ENCODE measurements at places on chromosomes 1 and 21. TPM values are rescaled to one million over a fixed set of nuclear protein-coding genes. Genes with fewer than 3 reads are reported as not detected.
A peak's percentile ranks its signal among the peaks of the same experiment; 100 is the strongest.

- DNase-seq, result no peak
Observed at GRCh38 chr1:88751714-88752113, 67.6 kb downstream of the PKN2 start.

- DNase-seq, result no peak
Observed at GRCh38 chr1:50278961-50279360, 144.3 kb downstream of the DMRTA2 start.

DNA sequence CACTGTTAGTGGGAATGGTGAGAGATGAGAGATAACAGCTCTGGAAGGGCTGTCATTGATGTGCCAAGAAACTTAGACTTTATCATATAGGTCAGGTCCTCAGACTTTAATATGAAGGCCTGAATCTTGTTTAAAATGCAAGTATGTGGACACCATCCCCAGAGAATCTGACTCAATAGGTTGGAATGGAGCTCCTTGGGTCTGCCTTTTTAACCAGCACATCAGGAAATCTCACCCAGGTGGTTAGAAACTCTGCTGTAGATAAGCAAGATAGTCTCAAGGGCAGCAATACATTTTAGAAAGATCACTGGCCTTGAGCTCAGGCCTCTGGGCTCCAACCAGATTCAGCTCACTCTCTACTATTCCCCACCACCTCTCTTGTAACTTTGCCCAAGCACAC is 180.4 kb downstream of the SLC44A5 start:
- DNase-seq, result no peak

GRCh38 chr1:86155051-86155806 is 1.3 kb downstream of the COL24A1 start:
- no peak for DNase-seq

DNA sequence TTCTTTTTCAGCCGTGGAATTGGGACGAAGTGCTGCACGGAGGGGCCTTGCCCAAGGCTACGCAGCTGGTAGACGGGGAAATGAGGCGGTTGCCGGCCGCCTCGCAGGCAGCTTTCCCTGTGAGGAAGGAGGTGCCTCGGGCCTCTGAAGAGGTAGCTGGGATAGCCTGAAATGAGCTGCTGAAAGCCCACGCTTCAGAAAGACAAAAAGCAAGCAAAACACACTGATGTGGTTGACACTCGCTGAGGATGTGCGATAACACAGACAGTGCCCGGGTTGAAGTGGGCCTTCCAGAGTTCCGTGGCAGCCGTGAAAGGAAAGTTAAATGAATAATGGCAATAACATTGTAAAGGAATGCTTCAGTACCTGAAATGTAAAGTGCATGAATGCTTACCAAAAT is 47.2 kb downstream of the S1PR1 start:
- no peak for DNase-seq

DNA sequence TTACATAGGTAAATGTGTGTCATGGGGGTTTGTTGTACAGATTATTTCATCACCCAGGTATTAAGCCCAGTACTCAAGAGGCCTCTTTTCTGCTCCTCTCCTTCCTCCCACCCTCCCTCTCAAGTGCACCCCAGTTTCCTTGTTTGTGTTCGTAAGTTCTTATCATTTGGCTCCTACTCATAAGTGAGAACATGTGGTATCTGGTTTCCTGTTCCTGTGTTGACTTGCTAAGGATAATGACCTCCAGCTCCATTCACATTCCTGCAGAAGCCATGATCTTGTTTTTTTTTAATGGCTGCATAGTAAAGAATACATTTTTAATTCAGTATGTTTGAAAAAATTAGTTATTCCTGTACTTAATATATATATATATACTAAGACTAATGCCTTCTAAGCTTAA is 107.7 kb downstream of the CLDN17 start:
- DNase-seq, result no peak

DNA sequence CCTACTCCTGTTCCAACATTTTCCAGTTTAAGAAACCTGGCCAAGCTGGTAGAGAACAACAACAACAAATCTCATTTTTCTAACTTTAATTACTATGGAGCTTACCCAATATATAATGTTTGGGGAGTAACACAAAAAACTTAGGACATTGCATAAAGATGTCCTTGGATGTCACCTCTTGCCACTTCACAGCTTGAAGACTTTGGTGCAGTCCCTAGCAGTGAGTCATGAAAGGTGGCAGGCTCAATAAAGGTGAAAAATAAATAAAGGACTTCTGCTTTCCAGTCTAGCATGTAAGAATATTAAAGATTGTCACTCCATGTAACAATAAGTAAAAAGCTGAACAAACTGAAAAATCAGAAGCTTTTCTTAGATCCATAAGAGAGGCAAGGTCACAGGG is 17.6 kb upstream of the SELP start:
- DNase-seq, result no peak

Gene LCE1D
- polyA plus RNA-seq, result not detected

GRCh38 chr1:56137521-56138505 is 441.6 kb downstream of the PLPP3 start:
- DNase-seq, result peak; percentile 13

DNA sequence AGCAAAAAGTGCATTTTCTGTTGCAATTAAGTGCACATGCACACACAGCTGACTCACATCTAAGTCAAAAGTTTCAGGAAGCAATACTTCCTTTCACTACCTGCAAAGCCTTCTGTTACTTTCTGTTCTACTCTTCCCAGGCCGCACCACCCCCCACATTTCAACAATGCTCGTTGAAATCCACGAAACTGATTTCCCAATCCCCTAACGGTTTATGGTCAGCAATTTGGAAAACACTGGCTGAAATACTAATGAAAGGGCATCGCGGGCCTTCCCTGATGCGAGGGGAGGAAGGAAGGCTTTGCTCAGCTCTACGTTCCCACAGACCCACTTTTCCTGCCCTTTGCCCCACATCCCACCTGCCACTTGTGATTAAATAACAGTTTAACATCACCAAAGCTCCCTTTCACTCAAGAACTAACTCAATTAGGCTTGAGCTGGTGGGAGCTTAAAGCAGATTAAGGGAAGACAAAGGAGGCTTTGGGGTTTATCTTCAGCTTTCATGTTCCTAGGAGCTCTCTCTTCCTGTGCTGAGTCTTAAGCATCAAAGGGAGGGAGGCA is 243.2 kb upstream of the RAB4A start:
- DNase-seq, result no peak

DNA sequence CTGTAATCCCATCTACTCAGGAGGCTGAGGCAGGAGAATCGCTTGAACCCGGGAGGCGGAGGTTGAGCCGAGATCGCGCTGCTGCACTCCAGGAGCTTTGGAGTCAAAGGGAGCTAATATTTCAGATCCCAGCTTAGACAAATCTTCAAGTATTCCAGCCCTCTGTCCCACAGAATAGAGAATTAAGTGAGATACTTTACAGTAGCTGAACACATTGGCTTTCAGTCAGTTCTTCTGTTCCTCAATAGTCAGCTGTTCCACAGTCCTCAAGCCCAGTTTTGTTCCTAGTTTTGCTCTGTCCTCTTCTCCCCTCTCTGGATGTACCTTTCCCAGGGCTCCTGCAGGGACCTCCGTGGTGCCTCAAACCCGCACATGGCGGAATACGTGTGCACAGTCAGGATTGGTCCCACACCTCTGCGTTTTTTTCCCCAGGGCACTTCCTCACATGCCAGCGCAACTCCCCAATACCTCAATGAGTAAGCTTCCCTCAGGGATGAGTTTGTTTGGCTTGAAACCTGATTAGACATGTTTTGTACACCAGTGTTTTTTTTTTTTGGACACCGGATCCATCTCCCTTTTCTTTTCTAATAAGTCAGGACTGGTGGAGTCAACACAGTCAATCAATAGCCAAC is 1.2 kb downstream of the MFN2 start:
- no peak for DNase-seq

DNA sequence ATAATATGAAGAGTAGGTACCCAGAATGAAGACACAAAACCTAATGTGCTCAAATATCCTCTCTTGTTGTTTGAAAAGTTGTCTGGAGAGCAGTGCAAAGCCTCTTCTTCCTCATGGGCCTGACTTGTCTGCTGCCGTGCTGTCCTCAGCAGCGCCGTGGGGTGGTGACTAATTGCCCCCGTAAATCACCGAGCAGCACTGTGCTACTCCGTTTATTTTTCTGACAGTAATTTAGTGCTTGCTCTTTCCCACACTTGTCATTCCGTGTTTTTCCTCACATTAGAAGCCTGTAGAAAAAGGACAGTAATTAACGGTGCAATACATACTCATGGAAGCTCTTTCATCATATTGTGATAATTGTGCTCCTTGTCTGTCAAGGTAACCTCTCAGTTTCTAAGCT is 114.8 kb upstream of the BARHL2 start:
- no peak for DNase-seq

Gene MANEAL
- polyA plus RNA-seq, result 0.65 TPM

GRCh38 chr1:170536924-170537551 is 5.1 kb downstream of the GORAB start:
- DNase-seq, result no peak

Gene ZNF593OS
- polyA plus RNA-seq, result not detected

Gene CACNA1S
- not detected for polyA plus RNA-seq

DNA sequence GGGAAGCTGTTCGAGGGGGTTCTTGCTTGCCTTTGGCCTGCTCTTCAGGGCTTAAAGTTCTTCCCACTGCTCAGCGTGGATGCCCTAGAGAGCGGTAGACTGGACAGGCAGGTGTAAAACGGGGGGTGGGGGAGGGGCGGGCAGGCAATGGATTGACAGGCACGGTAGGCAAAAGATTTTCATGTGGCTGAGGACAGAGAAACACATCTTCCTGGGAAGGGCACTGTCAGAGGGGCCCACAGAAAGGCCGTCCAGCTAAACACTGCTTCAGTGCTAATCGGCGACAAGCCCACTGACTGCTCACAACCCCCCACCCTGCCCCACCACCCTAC is 412 bp downstream of the ABCA4 start:
- no peak for DNase-seq

Gene SYT2
- polyA plus RNA-seq, result 0.04 TPM

Gene BCAN
- not detected for polyA plus RNA-seq

Gene AZIN2
- 7.0 TPM for polyA plus RNA-seq

Gene KCNK1
- 0.66 TPM for polyA plus RNA-seq

- no peak for DNase-seq
Observed at GRCh38 chr1:198337886-198338285, 181.1 kb downstream of the NEK7 start.

GRCh38 chr1:37691497-37692077 is 729 bp upstream of the CDCA8 start:
- no peak for DNase-seq

DNA sequence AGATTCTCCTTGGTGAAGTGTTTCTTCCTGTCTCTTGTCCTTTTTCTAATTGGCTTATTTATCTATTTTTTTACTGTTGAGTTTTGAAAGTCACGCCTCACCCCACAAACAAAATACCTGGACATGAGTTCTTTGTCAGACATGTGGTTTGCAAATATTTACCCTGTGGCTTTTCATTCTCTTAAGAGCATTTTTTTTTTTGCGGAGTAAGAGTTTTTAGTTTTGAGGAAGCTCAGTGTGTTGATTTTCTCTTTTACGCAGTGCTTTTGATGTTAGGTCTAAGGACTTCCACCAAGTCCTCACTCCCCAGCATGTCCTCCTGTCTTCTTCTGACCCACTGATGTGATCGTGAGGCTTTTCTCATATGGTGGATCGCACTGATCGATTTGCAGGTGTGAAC is 7.6 kb downstream of the DFFB start:
- DNase-seq, result no peak

DNA sequence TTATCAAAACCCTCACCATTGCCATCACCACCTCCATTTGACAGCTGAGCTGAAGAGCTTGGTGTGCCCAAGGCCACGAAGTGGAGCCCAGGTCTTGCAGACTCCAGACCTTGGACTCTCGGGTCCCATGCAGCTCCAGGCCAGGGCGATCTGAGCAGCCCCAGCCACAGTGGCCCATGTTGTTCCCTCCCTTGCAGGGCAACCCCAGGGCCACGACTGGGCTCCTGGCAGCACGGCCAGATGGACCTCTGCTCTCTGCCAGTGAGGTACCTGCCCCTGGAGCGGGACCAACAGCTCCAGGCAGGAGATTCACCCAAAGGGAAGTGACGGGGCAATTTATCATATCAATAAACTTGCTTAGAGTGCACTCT is 182.7 kb upstream of the VAMP3 start:
- DNase-seq, result no peak

Gene SPRR2B
- polyA plus RNA-seq, result not detected

Gene LCE3D
- polyA plus RNA-seq, result not detected

Gene SLAMF6
- polyA plus RNA-seq, result not detected

GRCh38 chr1:6235296-6235677 is 477 bp downstream of the ICMT start:
- no peak for DNase-seq

Gene TINAGL1
- 0.36 TPM for polyA plus RNA-seq

DNA sequence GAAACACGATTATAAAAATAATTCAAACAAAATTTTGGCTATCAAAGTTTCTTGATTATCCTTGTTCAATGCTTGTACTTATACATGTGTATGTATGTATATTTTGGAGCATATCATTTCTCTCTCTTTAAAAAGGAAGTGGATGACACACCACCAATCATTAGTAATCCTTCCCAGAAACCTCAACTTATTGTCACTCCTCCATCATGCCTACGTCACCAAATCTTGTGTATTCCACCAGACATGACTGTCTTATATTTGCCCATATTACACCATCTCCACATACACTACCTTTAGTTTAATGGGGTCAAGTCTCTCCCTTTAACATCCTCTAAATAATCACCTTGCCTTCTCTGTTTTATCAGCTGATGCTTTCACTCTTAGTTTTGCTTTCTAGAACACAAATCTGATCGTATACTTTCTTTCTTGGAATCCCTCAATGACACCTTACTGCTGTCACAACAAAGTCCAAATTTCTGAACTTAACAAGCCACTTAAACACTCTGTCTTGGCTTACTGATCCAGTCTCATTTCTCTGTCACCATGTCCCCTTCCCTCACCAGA is 124.0 kb downstream of the BRINP3 start:
- DNase-seq, result no peak

Gene SPRR3
- not detected for polyA plus RNA-seq

- DNase-seq, result no peak
Observed at GRCh38 chr1:36222481-36223380, 1.5 kb upstream of the THRAP3 start.

Gene PLA2G2C
- polyA plus RNA-seq, result not detected

DNA sequence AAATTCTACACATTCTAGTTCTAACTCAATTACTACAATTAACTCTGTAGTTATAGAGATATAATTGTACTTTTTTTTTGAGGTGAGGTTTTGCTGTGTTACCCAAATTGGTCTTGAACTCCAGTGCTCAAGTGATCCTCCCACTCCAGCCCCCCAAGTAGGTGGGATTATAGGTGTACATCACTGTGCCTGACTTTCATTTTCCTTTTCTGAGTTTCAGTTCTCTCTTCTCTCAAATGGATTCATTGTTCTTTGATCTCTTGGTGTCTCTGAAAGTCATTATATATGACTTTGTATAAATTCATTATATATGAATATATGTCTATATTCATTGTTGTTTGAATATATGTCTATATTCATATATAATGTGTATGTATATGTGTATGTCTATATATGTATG is 74.0 kb upstream of the GALNT2 start:
- no peak for DNase-seq

DNA sequence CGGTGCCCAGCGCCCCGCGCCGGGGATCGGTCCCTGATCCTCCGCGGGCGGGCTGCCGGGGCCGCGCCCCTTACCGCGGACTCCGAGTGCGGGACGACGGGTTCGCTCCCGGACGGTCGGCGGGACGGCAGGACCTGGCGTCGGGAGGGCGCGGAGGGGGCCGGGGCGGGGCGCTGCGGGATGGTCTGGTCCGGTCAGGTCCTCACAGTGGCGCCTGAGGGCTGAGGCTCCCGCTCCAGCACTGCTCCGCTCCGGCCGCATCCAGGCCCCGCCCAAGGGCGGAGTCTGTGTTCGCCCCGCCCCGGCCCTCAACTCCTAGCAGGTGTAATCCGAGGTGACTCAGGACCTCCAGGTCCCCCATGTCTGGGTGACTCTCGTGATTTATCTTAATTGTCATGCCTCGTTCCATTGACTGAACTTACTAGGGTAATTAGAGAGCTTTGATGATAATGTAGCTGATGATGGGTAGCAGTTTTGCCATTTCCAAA is at the start of gene RAB3B:
Gene RAB3B (minus strand): TSS at position 223 of the 488 bp plus-strand sequence. CDS start 13,583 bp downstream, outside the sequence.
- peak; percentile 6 for DNase-seq
